Kidney glomerular epithelial cell (primary cell): ENCODE measurements at places on chromosomes 16 and 17.

- DNase-seq: no peak
These were observed 5.8 kb upstream of the UNK start for GRCh38 chr17:75778861-75779249.

DNA sequence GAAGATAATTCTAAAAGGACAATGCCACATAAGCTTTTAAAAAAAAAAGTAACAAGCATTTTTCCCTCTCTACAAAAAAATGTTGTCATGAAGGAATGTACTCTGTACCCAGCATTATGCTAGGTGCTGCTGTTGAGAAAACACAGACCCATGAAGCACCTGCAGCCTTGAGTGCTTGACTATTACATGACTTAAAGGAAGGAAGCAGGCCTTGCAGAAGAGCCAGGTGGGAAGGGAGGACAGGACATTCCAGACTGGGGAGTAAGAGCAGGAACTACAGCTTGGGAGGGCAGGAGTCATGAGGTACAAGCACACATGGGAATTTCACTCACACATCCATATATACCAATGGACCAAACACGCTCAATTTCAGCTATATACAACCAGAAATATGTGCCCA is 3.8 kb downstream of the MYO1D start:
- DNase-seq: no peak

- no peak for DNase-seq
These were observed 23.1 kb upstream of the TMEM94 start for GRCh38 chr17:75433218-75433783.

- DNase-seq: no peak
These were observed 15.9 kb downstream of the EPOP start for GRCh38 chr17:38658741-38659345.

GRCh38 chr17:260031-260791 is 78.8 kb upstream of the DOC2B start:
- DNase-seq: no peak

GRCh38 chr17:81655378-81656117 is 794 bp downstream of the PDE6G start:
- DNase-seq: no peak

GRCh38 chr16:69553332-69553731 is 12.4 kb upstream of the NFAT5 start:
- DNase-seq: no peak

GRCh38 chr17:81040791-81041337 is 5.9 kb downstream of the BAIAP2 start:
- no peak for DNase-seq

GRCh38 chr16:16075488-16076422 is 126.3 kb downstream of the ABCC1 start:
- DNase-seq: peak; percentile 1

DNA sequence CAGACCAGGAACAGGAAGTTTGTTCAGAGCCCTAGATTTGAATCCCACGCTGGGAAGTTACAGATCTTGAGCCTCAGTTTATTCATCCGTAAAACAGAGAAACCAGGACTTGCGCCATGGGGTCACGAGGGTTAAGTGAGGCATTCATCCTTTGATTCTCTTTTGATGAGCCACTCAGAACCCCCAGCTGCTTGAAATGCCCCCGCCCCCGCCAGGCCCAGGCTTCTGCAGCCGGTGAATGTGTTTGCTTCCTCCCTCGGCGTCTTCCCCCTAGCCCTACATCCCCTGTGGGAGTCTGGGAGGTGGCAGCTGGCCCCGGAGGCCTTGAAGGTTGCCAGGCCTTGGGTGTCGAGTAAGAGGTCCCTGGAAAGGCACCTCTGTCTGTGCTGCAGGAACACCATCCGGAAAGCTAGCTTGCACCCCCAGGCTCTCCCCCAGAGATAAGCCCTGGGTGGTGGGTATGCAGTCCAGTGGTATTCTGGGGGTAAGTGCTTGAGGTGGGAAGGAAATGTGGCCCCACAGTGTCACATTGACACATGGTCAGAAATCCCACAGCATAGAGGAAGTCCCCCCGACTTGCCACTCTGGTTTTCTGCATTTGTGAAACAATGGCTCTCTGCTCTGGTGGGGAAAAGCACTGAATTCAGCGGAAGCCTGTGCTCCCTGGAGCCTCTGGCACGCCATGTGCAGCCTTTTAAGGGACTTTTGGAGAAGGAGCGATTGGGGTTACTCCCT is 14.9 kb downstream of the IRF8 start:
- no peak for DNase-seq

- peak; percentile 22 for DNase-seq
These were observed 39.2 kb upstream of the MAF start for GRCh38 chr16:79639576-79640311.

DNA sequence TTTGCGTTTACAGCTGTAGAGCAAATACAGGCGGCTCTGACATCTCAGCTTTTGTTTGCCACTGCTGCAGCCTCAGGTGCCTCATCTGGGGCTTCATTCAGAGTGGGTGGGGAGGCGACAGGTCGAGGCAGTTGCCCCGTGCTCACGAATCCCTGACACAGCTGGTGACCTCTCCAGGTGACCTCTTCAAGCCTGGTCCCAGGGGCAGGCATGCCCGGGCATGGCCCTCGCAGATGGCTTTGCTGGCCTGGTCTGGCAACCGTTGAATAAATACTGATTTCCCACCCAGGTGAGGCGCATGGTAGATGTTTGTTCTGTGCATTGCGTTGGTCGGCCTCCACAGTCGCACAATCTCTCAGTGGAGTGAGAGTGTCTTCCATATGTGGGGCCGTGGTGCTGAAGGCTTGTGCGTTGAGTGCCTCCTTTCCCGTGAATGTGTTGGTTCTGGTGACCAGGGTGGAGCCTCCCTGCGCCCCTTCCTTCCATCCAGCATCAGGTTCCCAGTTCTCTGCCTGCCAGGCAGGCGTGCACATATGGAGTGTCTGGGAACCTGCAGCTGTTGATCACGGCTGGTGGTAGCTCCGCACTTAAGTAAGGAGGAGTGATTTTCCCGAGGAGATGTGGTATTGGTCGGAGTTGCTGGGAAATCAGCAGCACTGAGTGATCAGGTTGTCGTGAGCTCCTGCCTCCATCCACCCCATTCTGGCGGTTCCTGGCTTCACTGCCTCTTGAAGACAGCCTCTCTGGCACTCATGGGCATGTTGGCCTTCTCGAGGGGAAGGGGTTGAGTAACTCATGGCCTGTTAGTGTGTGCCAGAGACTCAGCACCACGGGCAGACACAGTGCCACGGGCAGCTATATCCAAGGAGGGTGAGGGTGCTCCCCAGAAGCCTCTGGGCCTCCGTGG is 149.7 kb downstream of the RPTOR start:
- no peak for DNase-seq

DNA sequence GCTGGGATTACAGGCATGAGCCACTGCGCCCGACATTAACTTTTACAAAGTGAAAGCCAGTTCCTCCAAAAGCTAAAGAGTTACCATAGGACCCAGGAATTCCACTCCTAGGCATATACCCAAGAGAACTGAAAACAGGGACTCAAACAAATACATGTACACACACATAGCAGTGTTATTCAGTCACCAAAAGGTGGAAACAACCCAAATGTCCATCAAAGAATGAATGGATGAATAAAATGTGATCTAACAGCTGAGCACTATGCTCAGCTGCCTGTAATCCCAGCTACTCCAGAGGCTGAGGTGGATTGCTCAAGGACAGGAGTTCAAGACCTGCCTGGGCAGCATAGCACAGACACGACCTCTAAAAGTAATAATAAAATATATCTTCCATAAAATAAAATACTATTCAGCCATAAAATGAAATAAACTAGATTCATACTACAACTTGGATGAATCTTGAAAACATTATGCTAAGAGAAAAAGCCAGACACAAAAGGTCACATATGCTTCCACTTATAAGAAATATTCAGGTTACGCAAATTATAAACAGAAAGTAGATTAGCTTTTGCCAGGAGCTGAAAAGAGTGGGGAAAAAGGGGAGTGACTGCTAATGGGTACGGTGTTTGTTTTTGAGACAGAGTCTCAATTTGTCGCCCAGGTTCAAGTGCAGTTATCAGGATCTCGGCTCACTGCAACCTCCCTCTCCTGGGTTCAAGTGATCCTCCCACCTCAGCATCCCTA is 9.3 kb upstream of the USP7 start:
- DNase-seq: no peak

GRCh38 chr16:65975049-65975708 is 391.3 kb upstream of the CDH5 start:
- DNase-seq: no peak

DNA sequence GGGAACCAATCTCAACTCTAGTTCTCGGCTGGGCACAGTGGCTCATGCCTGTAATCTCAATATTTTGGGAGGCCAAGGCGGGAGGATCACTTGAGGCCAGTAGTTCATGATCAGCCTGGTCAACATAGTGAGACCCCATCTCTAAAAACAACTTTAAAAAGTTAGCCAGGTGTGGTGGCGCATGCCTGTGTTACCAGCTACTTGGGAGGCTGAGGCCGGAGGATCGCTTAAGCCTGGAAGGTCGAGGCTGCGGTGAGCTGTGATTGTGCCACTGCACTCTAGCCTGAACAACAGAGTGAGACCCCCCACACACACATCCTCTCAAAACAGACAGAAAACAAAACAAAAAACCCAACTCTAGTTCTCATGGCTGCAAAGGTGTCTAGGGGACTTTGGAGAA is 4.9 kb downstream of the THRA start:
- no peak for DNase-seq

DNA sequence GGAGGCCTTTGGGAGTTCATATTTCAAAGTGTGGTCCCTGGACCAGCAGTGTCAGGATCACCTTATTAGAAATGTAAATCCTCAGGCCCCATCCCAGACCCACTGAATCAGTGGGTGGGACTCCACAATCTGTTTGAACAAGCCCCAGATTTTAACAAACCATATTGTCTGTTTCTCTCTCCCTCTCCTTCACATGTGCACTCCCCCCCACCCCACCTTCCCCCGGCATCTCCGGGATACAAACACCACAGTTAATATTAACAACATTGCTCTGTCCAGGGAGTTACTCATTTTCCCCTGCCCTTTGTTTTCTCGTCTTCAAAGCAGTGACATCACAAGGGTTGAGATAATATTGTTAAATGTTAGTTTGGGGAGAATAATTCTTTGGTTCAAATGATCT is 127.3 kb downstream of the KATNIP start:
- DNase-seq: peak; percentile 72
